ENCODE measurements at places on chromosomes 4 and X.

DNA sequence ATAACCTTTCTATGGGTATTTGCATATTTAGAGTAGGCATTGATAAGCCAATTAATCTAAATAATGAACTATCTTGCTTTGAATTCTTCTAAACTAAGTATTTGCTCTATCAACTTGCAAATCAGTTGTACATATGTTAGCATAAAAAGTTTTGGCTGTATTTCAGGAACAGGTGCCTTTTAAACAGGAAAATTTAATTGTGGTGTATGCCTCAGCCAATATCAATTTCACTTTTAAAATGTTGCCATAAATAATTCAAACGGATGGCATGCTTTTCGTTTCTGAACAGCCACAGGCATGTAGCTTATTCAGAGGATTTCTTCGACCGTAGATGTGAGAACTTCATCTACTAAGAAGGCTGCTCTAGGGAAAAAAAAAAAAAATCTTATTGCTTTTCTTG is 99.9 kb downstream of the DCLK2 start:
- no peak for DNase-seq

- DNase-seq, result no peak
Observed at GRCh38 chrX:134520860-134521390, 61.0 kb downstream of the HPRT1 start.

DNA sequence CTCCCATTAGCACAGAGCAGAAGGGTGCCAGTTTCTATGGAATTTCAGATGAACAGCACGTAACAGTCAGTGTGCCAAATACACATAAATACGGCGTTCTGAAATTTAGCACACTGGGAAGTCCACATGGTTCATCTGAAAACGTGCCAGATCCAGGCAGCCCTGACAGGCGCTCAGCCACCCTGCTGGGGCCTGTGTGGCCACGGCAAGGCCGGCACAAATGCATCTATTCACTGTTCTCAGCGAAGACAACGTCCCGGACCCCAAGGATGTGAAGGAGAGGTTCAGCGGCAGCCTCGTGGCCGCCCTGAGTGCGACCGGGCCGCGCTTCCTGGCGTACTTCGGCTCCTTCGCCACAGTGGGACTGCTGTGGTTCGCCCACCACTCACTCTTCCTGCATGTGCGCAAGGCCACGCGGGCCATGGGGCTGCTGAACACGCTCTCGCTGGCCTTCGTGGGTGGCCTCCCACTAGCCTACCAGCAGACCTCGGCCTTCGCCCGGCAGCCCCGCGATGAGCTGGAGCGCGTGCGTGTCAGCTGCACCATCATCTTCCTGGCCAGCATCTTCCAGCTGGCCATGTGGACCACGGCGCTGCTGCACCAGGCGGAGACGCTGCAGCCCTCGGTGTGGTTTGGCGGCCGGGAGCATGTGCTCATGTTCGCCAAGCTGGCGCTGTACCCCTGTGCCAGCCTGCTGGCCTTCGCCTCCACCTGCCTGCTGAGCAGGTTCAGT is 15.6 kb downstream of the DGKQ start:
- no peak for DNase-seq

DNA sequence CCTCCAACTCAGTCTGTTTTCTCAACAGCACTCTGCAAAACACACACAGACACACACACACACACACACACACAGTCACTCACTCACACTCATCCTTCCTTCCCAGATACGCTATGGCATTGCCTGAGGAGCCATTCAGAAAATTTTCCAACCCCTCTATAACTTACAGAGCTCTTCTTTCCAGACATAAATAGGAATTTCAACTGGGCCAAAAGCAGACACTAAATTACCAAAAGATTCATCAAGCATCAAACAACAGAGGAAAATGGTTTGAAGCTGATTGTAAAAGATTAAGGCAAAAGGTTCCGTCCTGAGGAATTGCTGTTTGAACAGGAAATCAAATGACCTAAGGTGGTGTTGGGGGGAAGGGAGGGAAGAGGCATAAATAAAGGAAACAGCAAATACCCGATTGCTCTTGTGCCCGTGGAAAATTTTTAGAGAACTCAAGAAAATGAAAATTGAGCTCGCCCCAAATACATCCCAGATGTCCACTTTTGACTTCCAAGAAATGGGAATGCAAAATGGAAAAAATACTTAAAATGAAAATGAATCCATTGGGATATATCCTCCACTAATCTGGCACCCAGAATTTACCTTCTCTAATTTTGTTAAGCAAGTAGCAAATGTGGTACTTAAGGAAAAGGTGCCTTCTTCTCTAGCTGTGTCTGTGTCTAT is 183.6 kb downstream of the QDPR start:
- DNase-seq, result no peak

GRCh38 chrX:137428221-137428661 is 137.7 kb upstream of the ZIC3 start:
- no peak for DNase-seq

Data from stimulated activated CD8-positive, alpha-beta memory T cell treated with anti-CD3 and anti-CD28 coated beads, Interleukin-7, amount 100 ng/mL, for 1 hour (primary cell).